ENCODE measurements at places on chromosomes 7 and 10.

- DNase-seq, result no peak
These were observed 22.9 kb downstream of the WNT16 start for GRCh38 chr7:121351682-121352081.

DNA sequence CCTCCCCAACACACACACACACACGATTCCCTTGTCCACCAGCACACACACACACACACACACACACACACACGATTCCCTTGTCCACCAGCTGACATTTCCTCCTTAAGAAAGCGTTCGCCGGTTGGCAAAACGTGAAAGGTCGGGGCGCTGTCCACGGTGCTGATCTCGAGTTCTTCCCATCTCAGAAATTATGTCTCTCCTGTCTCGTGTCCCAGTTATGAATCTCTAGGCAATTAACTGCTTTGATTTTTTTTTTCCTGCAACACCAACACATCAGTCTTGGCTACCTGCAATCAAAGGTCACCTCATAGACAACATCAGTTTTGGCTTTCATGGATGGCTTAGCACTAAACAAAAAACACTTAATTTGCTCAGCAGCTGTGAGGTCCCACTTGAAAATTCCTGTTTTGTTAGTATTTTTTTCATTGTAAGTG, 1.9 kb downstream of the INA start:
- DNase-seq, result peak; percentile 33

DNA sequence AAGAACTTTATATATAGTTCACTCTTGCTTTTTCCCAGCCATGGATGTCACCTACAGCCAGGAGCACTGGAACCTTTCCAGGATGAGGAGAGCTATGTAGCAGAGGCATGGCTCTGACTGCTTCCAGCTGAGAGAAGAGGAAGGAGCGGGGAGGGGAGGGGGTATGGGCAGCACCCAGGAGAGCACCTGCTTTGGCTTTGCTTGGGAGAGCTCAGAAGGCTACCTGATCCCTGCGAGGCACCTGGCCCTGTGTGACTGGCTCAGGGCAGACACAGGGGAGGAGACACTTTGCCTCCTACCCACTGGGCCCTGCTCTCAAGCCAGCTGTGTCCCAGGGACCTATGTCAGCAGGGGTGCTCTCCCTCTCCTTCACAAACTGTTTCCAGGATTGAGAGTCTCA, 67.1 kb downstream of the HK1 start:
- DNase-seq, result no peak

DNA sequence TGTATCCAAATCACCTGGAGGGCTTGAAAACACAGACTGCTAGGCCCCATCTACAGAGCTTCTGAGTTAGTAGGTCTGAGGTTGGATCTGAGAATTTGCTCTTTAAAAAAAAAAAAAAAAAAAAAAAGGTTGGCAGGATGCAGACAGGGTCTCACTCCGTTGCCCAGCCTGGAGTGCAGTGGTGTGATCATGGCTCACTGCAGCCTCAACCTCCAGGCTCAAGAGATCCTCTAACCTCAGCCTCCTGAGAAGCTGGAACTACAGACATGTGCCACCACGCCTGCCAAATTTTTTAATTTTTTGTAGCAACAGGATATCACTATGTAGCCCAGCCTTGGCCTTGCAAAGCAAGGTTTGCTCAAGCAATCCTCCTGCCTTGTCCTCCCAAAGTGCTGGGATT, 8.0 kb downstream of the GDI2 start:
- DNase-seq, result no peak
